Germinal center (tissue), 1 donor: ENCODE measurements at places on chromosomes 2 and 18.
A peak's percentile ranks its signal among the peaks of the same experiment; 100 is the strongest.

DNA sequence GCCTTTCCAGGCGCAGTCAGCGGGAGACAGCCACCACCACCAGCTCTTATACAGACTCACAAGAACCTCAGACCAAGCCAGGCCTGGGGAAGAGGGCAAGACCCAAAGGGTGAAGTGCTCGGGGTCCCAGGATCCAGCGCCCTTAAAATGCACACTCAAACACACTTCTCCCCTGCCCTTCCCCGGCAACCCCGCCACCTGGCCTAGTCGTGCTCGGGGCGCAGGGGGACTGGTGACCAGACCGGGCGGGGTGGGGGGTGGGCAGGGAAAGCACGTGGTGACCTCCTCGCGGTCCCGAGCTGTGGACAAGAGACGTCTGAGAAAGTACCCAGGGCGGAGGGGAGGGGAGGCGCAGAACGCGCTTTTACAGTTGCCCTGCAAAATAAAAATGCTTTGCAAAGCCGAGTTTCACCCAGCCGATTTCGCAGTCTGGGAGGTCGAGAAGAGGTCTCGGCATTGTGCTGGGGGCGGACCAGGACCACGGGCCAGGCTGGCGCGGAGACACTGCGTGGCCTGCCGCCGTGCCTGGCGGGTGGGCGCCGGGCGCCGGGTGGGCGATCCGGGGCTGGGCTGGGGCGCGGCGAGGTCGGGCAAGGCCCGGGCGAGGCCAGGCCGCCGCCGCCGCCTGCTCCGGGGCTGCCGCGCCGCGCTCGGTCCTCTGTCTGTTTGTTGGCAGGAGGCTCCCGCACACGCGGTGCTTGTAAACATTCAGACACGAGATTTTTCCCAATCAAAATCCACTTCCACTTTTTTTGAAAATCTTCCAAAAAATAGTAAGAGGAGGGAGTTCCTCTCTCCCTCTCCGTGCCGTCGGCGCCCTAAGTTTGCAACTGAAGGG is 2.0 kb downstream of the BCL11A start:
- DNase-seq: no peak

DNA sequence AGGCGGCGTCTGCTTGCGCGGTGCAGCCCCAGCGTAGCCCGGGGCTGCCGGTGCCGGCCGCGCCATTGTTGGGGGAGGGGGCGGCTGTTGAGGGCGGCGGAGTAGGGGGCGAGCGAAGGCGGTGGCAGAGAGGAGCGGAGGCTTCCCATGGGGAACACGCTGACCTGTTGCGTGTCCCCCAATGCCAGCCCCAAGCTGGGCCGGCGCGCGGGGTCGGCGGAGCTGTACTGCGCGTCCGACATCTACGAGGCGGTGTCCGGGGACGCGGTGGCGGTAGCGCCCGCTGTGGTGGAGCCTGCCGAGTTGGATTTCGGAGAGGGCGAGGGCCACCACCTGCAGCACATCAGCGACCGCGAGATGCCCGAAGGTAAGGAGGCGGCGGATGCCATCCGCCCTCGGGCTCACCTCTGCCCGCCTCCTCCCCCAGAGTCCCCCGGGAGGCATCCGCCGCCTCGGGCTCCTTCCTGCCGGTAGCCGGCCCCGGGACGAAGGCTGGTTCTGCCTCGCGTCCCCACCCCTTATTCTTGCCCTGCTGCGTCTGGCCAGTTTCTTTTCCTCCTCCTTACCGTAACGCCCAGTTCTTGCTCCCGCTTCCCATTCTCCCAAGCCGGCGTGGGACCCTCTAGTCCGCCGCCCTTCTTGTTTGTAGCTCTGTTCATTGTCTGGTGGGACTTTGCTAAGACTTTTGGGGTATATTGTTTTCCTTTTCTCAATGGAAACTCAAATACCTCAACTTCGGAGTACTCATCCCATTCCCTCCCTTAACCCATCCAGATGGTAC is 500 bp downstream of the CCNYL1 start:
- peak; percentile 78 for DNase-seq

DNA sequence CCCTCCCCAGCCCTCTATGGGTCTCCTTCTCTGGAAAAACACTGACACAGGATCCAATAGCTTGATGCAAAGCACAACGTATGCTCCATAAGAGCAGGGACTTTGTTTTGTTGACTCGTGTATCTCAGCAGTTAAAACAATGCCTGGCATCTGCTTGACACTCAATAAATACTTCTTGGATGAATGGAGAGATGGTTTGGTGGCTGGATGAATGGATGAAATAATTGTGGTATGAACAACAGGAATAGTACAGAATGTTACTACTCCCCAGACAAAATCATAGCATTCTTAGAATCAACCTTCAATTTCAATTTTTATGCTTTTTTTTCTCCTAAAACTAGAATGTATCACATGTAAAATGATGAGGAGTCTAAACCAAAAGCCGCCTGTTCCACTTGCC is 57.4 kb downstream of the KCNE4 start:
- no peak for DNase-seq

GRCh38 chr2:230864605-230865306 is at the start of gene ITM2C:
Gene ITM2C (plus strand): TSS chr2:230864942. CDS start chr2:230865026, 84 bp downstream.
- peak; percentile 73 for DNase-seq

DNA sequence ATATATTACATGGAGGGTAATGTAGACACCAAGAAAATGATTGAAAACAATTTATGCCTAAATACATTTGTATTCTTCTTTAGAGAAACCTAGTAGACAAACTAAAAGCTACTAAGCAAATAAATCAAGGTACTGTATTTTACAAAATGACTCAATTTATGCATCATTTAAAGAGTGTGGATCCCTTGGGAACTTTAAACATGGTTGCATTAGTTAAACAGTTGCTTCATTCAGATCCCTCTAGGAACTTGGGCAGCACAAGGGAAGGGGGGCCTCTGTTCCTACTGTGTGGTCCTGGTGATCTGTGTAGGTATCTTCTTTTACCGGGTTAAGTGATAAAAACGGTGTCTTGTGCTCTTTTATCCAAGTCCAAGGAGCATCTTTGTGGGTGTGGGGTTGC is 31.5 kb upstream of the ATP8B1 start:
- DNase-seq: no peak

GRCh38 chr2:109255654-109256053 is 126.6 kb downstream of the SH3RF3 start:
- DNase-seq: peak; percentile 36

GRCh38 chr18:77115192-77115953 is 17.2 kb downstream of the MBP start:
- DNase-seq: no peak

- DNase-seq: peak; percentile 44
Observed at GRCh38 chr2:39379643-39380524, 57.2 kb downstream of the MAP4K3 start.
